Effector memory CD8-positive, alpha-beta T cell (primary cell): ENCODE measurements at places on chromosomes 12 and 14.

- DNase-seq, result no peak
Observed at GRCh38 chr12:49961111-49961922, at the start of gene AQP5. TSS of gene AQP5 (plus strand) at chr12:49961872. CDS start at chr12:49962018, 146 bp downstream.

DNA sequence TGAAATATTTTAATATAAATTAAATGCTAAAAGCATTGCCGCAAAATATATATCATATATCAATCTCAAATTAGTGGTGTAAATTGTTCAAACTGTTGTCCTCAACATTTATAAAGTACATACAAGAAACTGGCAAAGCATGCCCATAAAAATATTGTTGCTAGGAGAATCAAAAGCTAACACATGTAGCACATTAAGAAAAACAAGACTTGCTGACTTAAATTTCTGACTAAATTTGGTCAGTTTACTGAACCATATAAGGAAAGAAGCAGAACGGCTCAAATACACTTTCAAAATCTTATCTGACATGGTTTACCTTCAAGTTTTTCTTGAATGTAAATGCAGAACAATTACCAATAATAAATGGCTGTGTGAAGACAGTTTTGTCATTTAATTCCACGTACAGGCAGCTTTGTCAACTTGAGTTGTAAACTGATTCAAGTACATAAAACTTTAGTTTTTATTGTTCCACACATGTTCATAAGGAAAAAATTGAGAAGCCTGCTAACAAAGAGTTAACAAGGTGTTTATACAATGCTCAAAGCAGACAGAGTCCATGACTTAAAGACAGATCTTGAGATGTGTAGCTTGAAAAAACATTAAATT, 50.4 kb downstream of the PPP1R12A start:
- no peak for DNase-seq

GRCh38 chr12:47238669-47239114, 158.9 kb upstream of the AMIGO2 start:
- no peak for DNase-seq

GRCh38 chr14:53814392-53814791, 142.2 kb downstream of the BMP4 start:
- no peak for DNase-seq

DNA sequence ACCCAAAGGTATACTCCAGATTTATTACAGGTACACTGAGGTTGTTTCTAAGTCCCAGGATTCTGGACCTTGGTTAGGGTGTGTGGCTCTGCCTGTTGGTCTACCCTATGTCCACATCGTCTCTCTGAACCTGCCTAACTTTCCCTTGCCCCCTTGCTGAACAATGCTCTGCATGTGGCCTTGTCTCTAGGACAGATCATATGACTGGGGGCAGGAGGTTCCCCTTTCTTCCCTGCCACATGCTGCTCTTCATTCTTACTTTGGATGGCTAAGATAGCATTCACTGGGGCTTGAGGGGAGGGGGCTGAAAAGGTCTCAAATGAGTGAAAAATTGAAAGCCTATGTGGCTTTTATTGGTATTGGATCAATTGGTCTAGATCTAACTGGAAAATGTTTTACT, 49.2 kb downstream of the MBIP start:
- no peak for DNase-seq

DNA sequence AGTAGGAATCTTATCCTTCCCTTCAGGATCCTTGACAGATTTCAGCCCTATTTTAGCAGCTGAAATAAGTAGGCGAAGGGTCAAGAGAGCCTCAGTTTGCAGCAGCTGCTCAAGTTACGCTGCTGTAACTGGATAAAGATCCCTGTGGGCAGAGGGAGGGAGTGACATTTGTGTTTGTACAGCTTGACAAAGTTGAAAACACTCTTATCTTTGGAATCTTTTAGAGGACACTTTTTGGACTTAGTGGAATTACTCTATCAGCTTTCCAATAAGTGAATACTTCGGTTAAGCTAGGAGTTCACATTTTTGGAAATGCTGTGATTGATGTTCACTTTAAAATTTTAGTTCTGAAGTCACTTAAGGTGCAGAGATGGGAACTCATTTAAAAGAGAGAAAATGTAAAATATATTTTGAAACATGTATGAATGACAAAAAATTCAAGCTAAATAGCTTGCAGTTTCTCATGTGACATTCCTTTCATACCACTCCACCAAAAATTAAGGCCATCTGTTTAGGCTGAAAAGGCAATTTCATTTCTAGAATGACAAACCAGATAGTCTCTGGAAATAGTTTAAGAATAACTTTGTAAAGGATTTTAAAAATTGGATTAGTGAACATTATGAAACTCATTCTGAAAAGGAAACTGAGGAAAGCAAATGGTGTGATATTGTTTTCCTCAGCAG, 55.2 kb downstream of the SLC38A4 start:
- DNase-seq, result no peak

DNA sequence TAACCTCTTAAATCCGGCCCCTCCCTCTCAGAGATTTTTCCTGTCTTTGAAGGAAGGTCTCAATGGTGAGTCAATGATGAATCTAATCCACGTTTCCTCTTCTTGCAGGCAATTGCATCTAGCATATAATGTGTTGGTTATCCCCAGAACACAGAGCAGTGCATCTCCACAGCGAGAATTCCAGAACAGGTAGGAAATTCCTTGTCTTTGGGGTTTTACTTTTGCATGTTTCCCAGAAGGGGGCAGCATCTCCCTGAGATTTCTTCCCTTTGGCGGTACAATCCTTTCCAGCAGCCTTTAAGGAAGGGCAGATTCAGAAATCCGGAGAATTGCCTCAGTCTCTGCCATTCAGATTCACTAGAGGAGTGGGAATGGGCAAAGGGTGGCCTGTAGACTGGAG, 128.0 kb downstream of the KCNA5 start:
- no peak for DNase-seq

DNA sequence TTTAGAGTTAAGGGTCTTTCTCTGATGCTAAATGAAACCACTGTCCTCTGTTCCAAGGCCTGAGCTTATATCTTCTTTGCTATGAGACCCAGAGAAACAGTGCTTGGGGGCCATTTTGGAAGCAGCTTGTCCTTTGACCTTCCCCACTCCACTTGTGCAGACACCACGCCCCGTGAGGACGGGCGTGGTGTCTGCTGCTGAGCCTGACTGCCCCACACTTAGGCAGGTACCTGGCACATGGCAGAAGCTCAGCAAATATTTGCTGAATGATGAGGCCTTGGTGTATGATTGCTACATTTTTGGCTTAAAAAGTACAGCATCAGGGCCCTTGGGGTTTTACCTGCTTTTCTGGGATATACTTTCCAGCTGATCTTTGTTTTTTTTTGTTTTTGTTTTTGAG, 69.9 kb downstream of the RASSF3 start:
- no peak for DNase-seq

DNA sequence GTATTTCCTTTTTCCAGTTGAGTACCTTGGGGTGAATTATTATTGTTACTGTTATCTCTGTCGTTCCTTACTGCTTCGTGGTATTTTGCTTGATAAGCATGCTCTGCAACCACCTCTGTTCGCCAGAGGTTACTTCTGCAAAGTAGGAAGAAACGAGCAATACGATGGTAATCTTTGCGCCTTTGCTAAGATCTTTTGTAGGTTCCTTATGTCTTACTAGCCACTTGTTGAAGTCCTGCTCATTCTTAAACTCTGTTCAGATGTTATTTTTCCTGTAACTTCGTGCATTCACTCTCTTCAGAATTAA, 729 bp upstream of the M6PR start:
- DNase-seq, result no peak

GRCh38 chr14:56276108-56276507, 157.9 kb downstream of the PELI2 start:
- no peak for DNase-seq

GRCh38 chr12:34163443-34163842, 141.1 kb downstream of the ALG10 start:
- DNase-seq, result no peak

- no peak for DNase-seq
Observed at GRCh38 chr14:104268295-104268694, 129.9 kb downstream of the KIF26A start.

- no peak for DNase-seq
Observed at GRCh38 chr12:31491241-31491794, 99.6 kb downstream of the DENND5B start.

DNA sequence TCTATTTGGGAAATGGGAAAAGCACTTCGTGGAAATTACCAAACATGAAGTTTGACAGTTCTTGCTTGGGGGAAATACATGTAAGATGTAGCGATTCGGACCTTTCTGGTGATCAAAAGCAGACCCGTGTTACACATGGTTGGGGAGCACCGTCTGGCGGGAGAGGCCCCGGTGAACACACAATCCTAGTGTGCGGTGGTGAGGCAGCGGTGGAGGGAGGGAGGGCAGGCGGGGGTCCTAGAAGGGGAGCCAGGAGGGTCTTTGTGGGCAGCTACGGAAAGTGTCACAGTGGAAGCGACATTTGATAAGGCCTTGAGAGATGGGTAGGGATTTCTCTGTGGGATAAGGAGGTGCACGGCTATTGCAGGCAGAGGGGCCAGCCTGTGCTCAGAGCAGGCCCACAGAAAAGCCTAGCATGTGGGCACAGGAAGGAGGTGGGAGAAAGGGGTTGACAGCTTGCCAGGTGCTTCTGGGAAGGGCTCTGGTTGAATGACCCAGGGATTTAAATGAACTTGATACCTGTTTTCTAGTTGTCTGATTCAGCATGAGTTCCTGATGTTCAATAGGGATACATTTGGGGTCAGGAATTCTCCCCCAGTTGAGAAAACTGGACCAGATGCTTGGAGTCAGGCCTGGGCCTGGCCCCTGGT, 7.2 kb downstream of the MVK start:
- DNase-seq, result no peak

DNA sequence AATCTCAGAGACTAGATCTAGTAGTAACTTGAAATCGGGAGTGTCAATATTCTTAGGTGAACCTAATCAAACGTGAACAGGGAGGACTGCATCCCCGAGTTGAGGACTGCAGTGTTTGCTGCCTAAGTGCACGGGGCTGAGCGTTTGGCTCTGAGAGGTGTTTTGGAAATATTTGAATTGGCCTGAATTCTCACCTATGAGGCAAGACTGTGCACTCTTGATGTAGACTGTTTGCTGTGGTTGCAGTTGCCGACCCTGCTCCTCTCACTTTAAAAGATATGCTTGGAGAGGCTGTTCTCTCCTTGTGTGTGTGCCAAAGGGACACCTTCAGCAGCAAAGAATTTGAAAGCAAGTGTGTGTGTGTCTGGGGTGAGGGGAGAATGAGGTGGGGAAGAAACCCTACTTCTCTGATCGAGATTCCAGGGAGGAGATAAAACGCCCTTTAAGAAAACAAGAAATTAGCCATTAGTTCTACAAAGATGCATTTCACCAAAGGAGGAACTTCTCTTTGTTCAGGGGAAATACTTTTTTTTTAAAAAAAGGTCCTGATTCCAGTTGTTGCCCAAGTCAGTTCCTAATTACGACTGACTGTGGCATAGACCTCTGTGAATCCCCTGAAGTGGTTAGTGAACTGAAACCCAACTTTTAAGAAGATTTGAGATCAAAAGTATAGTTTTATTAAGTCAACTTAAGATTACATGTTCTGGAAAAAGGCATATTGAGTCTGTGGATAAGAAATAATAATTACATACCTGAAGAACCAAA, 106.6 kb downstream of the DYRK2 start:
- DNase-seq, result no peak

DNA sequence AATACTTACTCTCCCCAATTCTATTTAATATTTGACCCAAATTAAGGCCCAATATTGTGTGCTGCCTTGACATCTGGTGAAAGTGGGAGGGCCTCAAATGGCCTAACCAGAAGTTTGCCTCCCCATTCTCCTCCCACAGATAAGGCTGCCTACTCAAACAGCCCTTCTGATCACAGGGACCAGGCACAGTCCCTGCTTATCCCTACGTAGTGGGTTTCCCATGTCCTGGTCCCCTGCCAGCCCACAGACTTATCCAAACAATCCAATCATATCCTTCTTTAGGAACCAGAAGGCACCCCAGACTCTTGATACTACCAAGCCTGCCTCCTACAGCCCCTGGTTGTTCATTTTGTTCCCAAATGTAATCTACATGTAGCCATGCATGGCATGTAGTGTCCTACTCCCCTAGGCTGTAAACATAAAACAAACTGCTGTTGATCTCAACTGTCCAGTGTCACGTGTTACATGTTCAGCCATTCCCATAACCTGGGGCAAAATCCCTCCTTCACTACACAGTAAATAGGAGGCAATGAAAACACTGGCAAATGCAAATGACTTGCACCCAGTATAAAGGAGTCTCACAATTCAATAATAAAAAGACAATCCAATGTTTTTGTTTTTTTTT, 49.3 kb downstream of the EEA1 start:
- DNase-seq, result no peak

- no peak for DNase-seq
Observed at GRCh38 chr12:50934371-50934851, 17.9 kb upstream of the HIGD1C start.
